NCI-H774 (cell line): ENCODE measurements at places on chromosomes 11 and 22.

DNA sequence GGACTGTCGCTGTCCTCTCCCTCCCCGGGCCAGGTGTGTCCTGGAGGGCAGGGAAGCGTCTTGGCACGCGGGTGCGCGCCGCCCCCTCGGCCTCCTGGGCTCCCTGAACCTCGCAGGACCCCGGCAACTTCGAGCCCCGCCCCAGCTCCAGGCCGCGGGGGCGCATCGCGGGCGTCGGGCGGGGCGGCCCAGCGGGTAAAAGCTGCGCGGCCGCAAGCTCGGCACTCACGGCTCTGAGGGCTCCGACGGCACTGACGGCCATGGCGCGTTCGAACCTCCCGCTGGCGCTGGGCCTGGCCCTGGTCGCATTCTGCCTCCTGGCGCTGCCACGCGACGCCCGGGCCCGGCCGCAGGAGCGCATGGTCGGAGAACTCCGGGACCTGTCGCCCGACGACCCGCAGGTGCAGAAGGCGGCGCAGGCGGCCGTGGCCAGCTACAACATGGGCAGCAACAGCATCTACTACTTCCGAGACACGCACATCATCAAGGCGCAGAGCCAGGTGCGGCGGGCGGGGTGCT is at the start of gene CST6:
Gene CST6 (plus strand): TSS at position 224 of the 519 bp plus-strand sequence. CDS start 37 bp downstream, at position 261.
- no peak for DNase-seq

- no peak for DNase-seq
Observed at GRCh38 chr22:22940961-22941605, 53.5 kb downstream of the IGLL5 start.

DNA sequence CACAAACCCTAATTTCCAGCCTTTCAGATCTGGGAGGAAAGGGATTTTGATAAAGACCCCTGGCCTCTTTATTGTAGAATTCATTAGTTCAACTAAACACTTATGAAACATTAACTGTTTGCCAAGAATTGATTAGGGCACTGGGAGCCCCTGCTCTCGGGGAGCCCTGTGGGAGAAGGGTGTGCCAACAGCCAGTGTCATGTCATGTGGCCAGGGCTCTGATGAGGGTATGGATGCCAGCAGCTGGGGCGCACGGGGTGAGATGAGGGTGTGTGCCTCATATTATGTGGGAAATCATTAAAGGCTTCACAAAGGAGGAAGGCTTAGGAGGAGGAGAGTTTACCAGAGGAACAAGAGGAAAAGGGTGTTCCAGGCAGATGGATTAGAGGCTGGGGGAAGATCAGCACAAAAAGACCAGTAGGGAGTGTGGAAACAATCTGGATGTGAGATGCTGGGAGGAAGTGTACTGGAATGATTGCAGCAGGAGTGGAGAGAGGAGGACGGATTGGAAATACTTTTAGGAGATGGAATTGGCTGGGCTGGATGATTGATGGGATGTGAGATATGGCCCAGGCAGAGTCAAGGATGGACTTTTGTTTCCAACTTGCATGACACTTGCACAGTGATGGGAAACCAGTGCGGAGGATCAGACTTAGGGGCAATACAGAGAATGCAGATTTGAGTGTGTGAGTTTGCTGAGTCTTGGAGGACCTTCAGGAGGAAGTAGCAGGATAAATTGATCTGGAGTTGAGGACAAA is 137.8 kb downstream of the CSNK2A3 start:
- DNase-seq: no peak

DNA sequence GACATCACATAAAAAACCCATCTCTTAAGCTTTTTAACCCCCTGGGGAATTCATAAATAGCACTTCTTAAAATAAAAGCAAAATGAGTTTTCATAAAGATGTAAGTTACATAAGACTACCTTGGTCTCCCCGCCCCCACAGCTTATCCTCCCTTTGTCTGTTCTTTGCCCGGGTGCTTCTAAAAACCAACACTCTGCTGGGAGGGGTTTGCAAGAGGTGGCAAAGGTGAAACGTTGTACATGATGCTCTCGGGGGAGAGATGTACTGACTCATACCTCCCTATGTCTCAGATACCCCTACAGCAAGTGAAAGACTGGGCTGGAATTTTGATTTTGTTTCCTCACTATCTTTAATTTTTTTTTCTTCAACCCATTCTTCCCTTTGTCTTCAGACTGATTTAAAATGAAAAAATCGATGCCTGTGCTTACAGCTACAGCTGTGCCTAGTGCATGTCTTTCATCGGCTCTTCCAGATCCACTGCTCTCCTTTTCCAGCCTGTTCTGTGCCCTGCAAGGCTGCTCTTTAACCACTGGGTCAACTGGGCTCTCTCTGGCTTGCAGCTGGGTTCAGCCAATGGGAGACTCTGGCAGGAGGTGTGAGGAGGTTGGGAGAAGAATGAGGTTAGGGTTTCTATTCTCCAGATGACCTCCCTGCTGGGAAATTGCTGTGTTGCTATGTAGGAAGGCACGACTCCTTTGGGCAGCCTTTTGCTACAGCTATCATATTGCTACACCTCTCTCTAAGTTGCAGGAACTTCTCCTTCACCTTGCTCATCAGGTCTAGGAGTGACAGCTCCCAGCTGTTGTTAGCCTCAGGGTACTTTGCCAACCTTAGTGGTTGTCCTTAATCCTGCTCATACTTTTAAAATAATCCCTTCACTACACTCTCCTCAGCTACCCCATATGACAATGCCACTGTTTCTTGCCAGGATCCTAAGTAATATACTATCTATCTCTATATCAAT is 266.5 kb downstream of the TENM4 start:
- DNase-seq: no peak

- no peak for DNase-seq
Observed at GRCh38 chr11:1934335-1935155, 12.6 kb upstream of the MRPL23 start.

GRCh38 chr11:43952020-43952400 is 9.6 kb downstream of the C11orf96 start:
- DNase-seq: no peak
